ENCODE measurements at places on chromosomes 11 and 22.

DNA sequence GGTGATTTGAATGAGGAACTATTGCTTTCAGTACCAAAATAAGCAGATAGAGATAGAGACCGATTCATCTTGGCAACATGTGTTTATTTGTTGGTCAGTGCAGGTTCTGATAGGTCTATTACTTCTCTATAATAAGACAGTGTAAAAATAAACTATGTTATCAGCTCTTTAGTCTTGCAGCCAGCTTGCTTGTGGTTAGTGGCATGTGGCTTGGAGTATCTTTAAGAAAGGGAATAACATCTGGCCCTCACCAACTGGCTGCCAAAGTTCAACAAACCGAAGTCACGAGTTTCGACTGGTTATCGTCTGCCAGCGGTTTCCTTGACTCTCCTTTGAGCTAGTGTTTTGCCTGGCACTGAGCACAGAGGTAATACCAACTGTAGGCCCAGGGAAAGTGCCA lies 71.8 kb downstream of the CTTN start:
- no peak for DNase-seq

DNA sequence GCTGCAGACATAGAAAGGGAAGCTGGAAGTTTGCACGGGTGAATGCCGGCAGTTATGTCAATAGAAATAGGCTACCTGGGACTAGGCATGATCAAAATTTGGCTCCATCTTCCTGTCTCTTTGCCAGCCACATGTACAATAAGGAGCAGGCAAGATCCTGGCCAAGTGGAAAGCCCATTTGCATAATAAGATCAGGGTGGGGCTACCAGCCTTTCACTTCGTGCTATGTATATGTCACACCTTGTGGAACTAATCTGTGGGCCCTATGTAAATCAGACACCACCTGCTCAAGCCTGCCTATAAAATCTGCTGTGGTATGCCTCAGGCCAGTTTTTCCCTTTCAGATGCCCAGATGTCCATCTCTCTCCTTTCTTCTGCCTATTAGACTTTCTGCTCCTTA lies 79.3 kb upstream of the DRD2 start:
- no peak for DNase-seq

- DNase-seq = no peak
Measured at GRCh38 chr11:14583252-14584034, 60.2 kb upstream of the PDE3B start.

DNA sequence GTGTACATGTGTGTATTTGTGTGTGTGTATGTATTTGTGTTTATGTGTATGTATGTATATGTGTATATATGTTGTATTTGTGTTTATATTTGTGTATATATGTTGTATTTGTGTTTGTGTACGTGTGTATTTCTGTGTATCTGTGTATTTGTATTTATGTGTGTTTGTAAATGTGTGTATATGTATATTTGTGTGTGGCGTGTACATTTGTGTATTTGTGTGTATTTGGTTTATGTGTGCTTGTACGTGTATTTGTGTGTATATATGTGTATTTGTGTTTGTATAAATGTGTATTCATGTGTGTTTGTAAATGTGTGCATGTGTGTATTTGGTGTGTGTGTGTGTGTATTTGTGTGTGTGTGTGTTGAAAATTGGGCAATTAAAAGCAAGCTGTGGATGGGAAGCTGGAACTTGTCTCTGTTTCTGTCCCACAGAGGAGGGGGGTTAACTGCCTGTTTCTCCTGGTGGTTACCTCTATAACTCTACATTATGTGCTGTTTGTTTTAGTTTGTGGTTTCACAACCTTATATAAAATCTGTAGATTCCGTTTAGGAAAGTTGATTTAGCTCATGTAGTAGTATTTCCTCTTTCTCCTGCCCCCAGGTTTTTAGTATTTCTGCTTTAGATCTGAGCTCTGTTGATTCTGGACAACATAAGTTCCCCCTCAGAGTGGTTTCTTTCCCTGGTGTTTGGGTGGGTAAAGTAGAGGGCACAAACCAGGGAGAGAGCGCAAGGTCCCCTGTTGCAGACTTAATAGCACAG lies 28.9 kb downstream of the AP2A2 start:
- DNase-seq = no peak

GRCh38 chr11:122097419-122098001 lies 18.5 kb downstream of the BLID start:
- no peak for DNase-seq

DNA sequence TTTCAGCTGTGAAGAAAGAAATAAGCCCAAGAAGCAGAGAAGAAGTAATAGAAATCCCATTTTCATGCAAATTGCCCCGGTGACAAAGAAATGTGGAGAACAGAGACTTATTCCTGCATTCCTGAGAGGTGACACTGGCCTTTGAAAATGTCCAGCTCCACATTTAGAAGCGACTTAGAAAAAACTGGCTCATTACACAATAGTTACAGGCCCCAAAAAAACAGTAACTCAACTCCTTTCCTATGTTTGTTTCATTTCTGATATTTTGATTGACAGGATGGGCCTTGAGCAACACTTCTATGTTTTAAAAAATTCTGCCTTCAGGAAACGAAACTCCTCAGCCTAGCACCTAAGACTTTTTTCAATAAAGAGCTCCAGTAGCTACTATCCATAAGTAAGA lies 726.9 kb upstream of the TENM4 start:
- DNase-seq = peak; percentile 44

GRCh38 chr11:130846606-130847005 lies 69.7 kb downstream of the SNX19 start:
- peak; percentile 36 for DNase-seq

GRCh38 chr11:14480716-14481115 lies 18.9 kb downstream of the COPB1 start:
- DNase-seq = no peak

- DNase-seq = no peak
Measured at GRCh38 chr22:49432211-49432896, 395.3 kb downstream of the BRD1 start.

DNA sequence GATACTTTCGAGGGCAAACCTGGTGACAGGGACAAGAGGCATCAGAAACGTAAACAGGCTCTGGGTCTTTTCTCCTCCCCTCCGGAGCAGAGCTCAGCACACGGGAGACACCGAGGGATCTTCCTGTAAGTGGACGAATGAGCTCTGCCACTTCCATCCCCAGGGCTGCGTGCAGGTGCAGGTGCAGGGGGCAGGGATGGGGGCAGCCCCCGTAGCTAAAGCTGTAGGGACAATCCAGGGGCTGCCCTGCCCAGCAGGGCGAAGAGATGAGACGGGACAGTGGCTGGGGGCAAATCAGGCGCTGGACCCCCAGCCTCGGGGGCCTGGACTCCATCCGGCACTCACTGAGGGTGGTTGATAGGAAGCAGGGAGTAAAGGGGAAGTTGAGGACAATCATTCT lies 505.4 kb downstream of the BRD1 start:
- DNase-seq = no peak

- peak; percentile 28 for DNase-seq
Measured at GRCh38 chr22:45615364-45615763, 56.3 kb upstream of the ATXN10 start.

- DNase-seq = no peak
Measured at GRCh38 chr11:93128574-93128973, 69.2 kb downstream of the SLC36A4 start.

- DNase-seq = peak; percentile 74
Measured at GRCh38 chr11:64652586-64653387, 61.8 kb downstream of the SLC22A12 start.

DNA sequence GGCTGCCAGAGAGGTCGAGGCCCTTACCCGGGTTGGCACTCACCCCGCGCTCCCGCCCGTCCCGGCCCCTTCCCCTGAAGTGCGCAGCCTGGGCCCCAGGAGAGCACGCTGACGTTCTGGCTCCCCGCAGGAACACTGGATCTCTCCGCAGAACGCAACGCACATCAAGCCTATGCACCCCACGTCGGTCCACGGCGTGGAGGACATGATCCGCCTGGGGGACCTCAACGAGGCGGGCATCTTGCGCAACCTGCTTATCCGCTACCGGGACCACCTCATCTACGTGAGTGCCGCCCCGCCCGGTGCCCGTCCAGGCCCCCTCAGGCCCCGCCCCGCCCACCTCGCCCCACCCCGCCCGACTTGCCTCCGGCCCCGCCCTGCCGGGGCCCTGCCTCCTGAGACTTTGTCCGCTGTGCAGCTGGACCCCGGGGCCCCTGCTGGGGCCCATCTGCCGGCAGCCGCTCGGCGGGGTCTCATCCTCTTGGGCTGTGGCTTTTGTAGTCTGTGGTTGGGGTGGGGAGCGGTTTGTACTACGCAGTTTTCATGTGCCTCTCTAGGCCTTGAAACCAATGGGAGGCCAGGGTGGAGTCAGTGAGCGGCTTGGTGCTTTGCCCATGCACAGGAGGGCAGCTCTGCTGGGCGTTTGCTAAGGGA lies 19.7 kb downstream of the MYO7A start:
- DNase-seq = no peak

DNA sequence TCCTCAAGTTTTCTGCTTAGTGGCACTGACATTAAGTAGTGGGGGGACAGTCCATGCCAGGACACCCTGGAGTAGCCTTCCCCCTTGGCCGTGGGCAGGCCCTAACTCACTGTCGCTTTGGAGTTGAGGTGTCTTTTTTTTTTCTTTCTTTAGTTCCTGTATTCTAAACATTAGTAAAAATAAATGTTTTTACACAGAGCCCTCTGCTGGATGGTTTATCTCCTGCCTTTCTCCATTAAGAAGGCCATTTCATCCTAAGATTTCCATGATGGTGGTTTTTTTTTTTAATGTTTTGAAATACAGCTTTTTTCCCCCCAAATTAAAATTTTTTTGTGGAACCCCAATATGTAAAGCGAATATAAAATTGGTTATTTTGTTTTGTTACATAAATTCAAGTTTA lies 1.8 kb upstream of the TIGD3 start:
- DNase-seq = no peak
